Tongue (tissue), 3 donors: ENCODE measurements at places on chromosomes 16 and 17. TPM values are rescaled to one million over a fixed set of nuclear protein-coding genes. Genes with fewer than 3 reads are reported as not detected.

The LAT gene
- 1.7 TPM for total RNA-seq

DNA sequence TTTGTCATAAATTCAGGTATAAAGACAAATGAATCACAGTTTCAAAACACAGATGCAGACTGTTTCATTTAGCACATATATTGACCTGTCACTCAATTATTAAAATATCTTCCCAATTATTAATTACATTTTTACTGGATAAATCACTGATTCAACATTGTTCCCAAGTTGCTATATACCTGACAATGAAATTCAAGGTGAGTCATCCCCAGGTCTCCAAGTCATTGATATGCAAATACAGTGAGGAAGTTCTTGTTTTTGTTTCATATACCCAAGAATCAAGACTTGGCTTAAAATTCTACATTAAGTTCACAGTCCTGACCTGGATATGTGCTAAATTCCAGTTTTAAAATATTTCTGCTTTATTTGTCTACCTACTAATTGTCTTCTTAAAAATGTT lies 599.3 kb upstream of the PSMD7 start:
- DNase-seq = no peak

DNA sequence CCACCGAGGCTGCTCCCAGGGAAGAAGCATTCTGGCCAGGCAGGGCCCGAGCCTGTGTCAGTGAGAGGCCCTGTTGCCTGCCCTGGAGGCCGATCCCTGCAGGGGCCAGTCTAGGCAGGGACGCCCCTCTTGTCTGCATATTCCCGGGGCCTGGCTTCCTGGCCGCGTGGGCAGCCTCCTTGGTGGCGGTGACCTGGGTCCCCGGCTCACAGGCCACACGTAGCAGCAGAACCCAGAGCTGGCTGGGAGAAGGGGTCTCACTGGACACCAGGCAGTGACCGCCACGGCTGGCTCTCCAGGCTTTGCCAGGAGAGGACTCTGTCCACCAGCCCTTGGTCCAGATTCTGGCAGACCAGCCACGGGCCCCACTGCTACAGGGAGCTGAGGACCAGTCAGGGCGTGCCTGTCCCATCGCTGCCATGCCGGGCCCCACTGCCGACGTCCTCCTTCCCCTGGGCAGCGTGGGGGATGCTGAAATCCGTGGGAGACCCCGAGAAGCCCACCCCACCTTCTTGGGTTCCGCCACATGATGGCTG lies 3.7 kb upstream of the CACNA1H start:
- no peak for DNase-seq

DNA sequence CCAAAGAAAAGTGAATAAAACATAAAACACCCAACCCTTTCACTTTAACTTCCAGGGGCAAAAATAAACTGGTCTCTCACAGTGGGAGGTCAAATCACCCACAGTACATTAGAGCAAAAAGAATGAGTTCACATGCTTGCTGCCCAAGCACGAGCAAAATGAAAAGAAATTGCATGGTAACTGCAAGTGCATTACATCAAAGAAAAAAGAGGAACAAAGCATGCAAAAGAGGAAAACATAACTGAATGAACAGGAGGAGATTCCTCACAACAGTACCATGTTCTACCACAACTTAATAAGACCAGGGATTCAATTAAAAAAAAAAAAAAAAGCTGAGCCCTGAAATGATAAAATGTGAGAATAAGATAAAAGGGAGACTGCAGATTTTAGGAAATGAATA lies 12.3 kb downstream of the DNAH2 start:
- no peak for DNase-seq

The RRAD gene
- 23.3 TPM for total RNA-seq
